ENCODE measurements at places on chromosomes 16 and 17.

GRCh38 chr16:68235108-68235886, 630 bp downstream of the ESRP2 start:
- DNase-seq: peak; percentile 57

DNA sequence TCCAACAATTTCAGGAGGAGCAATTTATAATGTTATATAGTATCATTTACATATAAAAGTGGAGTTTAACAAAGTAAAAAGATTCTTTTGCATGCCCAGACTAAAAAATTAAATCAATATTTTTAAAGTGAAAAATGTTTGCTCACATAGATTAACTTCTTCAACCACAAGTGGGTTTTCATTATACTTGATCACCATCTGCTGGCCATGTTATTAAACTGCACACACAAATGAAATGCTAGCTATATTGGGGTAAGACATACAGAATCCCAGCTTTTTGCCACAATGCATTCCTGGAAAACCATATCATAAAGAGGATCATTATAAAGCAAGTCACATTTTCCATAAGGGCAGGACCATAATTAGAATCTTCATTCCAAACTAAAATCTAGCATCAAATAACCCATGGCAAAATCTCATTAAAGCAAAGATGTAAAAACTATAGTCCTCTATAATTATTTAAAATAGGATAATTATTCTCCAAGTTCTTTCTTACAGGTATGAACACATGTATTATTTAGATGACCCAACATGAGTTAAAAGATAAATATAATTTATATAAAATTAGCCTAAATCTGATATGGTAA, 26.3 kb downstream of the CEP112 start:
- no peak for DNase-seq

GRCh38 chr16:54326266-54326662, 39.7 kb upstream of the IRX3 start:
- DNase-seq: no peak

- peak; percentile 30 for DNase-seq
Observed at GRCh38 chr17:63772801-63773271, 561 bp downstream of the CCDC47 start.

DNA sequence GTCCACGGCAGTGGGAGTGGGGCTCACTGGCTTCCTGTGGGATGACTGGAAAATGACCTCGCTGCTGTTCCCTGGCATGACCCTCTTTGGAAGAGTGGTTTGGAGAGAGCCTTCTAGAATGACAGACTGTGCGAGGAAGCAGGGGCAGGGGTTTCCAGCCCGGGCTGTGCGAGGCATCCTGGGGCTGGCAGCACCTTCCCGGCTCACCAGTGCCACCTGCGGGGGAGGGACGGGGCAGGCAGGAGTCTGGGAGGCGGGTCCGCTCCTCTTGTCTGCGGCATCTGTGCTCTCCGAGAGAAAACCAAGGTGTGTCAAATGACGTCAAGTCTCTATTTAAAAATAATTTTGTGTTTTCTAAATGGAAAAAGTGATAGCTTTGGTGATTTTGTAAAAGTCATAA, 7.8 kb upstream of the RNF213 start:
- DNase-seq: no peak

GRCh38 chr16:46687486-46687885, 1.5 kb downstream of the VPS35 start:
- DNase-seq: no peak

- peak; percentile 52 for DNase-seq
Observed at GRCh38 chr16:57600048-57600835, 28.2 kb upstream of the ADGRG1 start.

- no peak for DNase-seq
Observed at GRCh38 chr16:84052071-84052622, 9.6 kb upstream of the SLC38A8 start.

DNA sequence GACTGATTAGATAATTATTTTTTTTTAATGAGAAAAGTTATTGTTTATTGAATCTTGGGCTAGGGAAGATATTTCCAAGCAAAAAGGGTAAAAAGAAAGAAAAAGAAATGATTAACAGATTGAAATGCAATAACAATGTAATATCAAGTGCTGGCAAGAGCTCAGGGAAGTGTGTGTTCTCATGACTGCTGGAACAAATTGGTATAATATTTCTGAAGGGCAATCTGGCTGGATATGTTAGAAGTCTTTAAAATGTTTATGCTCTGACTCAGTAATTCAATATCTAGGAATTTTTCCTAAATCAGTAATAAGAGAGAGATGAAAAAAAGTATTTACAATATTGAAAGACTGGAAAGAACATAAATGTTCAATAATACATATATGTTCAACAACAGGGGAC, 7.6 kb upstream of the ZNF624 start:
- DNase-seq: no peak

DNA sequence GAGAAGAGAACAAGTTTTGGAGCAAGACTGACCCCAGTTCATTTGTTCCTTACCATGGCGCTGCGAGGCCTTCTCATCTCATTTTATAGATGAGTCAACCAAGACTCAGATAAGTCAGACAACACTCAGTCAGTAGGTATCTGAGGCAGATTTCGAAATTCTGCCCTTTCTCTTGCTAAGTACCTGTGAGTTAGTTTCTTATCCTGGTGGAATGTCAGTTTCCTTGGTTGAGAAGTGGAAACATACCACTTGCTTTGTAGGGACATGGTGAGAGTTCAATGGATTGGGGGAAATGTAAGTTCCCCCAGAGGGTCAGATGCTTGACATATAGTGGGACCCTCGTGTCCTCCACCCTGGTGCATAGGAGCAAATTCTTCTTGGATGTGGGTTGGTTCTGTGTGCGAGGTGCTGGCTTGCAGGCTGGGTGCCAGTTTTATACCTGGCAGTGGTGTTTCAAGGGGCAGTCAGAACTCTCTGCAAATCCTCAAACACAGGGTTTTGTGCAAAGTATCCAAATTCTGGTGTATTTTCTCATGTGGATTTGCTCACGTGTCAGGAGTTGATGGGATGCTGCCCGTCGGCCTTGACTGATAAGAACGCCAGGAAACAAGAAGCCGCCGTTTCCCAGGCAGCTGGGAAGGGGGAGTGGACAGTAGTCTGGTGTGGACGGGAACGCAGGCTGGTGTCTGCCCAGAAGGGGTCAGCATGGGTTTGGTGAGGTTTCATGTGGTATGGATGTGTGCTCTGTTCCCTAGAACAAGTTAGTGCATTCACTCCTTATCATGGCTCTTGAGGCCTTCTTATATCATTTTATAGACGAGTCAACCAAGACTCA, 61.1 kb upstream of the CIBAR2 start:
- DNase-seq: peak; percentile 48

DNA sequence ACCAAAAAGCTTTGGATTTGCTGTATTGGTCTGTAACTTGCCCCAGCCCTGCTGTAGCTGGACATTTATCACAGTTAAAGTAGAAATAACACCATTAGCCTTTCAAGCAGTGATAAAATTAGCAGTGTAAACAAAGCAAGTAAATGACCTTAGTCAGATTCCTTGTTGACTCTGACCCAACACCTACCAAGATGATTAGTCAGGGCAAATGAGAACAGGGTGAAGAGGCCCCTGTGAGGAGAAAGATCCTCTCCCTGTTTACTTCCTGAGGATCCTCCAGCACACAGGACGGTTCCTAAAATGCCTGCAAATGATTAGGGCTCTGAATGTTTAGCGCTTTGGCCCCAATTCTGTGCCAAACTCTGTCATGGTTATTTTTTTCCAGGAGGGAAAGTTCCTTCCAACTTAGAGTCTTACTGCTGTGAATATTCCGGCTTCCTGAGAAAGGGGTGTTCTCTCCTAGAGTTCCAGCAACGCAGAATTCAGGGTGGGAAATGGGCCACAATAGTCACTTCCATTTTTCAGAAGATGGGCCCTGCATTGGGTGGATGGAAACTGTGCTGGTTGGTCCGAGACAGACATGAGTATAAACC, 259.0 kb upstream of the MYOCD start:
- DNase-seq: no peak

DNA sequence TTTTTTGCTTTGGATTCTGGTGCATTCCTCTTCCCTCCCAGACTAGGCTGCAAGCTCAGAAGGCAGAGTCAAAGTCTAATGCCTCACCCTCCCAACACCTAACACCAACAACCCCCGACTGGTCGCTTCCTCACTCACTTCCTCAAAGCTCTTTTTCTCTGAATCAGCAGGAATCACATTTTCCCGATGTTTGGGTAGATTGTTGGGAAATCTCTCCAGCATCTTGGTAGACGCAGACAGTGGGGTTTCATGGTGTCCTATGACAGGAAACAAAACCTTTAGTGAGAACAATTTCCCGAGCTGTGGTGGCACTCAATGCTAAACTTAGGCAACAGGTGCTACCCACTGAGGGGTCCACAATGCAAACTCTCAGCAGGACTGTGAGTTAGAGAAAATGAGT, 39.9 kb upstream of the ICAM2 start:
- no peak for DNase-seq

DNA sequence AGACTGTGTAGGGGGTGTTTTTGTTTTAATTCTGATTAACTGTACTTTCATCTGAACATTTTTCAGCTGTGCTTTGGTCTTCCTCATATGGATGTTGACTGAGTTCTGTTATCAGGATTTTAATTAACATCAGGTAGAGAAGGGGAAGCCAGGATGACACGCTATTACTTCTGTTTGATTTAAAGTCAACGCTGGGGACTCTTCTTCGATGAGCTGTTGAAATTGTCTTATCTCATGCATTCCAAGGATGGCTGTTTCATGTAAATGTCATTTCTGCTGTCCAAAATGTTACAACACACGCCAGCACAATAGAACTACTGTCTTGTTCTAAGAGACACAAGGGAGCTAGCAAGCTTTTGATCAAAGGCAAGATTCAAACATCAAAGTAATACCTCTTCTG, 263.3 kb upstream of the CDH5 start:
- DNase-seq: no peak

DNA sequence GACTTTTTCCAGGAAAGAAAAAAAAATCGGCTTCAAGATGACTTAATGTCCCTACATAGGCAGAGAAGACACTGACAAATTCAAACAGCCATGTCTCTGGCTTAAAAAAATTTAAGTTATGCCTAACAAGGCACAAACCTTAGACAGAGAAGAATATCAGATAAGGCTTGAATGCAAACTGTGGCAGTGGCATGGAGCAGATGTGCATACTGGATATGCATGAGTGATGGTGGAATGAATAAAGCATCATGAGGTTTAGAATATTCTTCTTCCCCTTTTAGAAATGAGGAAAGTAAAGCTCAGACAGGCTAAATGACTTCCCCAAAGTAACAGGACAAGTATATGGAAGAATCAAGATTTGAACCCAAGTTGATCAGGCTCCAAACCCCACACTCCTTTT, 23.2 kb upstream of the WSCD1 start:
- DNase-seq: no peak

DNA sequence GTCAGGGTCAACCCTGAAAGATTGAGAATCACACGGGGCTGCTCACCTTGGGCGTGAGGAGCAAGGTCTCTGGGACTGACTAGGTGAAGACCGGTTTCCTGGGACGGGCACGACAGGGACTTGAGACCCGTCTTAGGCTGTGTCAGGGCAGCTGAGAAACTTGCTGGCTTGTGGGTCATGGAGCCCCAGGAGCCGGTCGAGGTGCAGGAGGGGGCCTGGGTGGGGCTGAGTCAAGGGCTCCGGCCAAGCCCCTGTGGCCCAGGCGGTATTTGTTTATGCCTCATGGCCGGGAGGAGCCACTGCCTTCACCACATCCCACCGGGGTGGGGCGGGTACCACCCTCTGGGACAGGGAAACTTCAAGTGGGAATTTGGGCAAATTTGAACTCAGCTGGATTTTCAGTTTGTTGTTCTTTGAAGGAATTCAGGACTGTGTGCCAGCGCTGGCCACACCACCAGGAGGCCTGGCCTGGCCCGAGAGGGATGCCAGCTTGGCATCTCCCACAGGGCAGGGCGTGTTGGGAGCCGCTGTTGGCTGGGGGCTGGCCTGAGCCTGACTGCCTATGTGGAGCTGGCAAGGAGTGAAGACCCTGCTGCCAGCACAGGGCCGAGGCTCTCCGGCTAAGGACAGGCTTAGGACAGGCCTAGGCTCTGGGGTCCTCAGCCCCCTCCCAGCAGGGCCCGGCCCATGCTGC, 116.1 kb downstream of the METRNL start:
- peak; percentile 83 for DNase-seq

DNA sequence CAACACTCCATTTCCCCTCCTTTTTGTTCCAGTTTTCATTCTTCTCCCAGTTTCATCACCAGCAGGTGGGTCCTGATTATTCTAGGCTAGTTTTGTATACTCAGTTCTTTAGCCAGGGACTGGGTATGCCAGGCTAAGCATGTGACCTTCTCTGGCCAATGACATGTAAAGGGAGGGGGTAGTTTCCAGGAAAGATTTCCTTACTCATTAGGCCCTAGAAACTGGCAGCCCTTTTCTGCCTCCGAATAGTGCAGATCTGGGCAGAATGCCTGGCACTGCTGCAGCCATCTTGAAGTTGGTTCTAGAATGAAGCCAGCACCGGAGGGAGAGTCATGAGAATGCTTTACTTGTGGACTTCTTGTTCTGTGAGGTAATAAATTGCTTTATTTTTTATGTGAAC, 126.9 kb upstream of the AXIN2 start:
- no peak for DNase-seq

DNA sequence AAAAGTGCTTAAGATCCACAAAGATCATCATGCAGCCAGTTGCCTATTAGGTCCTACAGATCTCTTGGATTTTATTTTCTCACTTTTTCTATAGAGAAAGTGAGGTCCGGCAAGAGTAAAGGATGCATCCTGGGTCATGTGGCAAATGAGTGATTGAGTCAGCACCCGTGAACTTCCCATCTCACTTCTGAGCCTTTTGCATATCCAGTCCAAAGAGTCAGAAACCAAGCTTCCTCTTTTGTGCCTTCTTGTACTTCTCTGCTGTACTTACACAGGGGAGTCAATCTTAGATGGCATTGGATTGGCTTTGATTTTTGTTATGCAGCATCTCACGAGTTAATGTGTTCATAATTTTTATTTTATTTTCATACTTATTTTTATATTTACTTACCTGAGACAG, 114.2 kb upstream of the IRX5 start:
- no peak for DNase-seq

All from femur (tissue), 1 donor.